ENCODE measurements at places on chromosomes 11 and 22. TPM values are rescaled to one million over a fixed set of nuclear protein-coding genes. Genes with fewer than 3 reads are reported as not detected.

DNA sequence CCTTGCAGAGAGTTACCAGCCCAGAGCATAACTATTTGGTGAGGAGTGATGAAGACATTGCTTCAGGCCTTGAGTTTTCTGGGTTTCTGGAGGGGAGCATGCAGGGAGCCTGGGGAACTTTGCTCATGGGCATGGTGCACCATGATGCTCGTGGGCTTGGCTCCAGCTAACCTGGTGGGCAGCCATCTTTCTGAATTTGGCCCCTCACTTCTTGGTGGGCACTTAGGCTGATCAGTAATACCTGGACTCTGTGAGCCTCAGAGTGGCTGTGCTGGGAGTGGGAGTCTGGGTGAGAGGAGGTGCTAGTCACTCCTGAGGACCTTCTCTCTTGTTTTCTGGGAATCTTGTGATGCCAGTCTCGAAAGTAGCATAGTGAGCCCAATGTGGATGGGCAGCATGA is 30.6 kb downstream of the AMPD3 start:
- H3K27ac ChIP-seq, result no peak overlapping the region
- no peak overlapping the region for H3K4me3 ChIP-seq
- DNase-seq, result no peak
- peaks cover 4% of the 10 kb centered on the region for H3K36me3 ChIP-seq
- peaks cover 34% of the 10 kb centered on the region for H3K4me1 ChIP-seq

DNA sequence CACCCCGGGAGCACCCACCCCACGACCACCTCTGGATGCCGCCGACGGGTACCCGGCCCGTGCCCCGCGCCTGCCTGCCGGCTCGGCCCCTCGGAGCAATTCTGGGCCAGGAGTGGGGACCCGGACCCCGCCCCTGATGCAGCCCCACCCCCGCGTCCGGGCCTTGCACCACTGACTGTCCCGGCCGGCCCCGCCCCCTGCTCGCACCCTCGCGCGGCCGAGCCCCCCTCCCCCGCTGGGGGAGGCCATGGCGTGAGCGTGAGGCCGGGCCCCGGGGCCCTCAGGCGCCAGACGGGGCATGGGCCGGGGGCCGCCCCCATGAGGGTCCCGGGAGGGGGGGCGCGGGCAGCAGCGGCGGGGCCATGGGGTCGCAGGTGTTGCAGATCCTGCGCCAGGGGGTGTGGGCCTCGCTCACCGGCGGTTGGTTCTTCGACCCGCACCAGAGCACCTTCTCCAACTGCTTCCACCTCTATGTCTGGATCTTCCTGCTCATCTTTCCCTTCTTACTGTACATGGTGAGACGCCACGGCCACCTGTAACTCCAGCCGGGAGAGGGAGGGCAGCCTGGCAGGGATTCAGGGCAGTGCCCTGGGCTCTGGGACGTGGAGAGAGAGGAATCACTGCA is 486 bp downstream of the PCNX3 start:
- H3K27me3 ChIP-seq, result no peaks in the 10 kb centered on the region

DNA sequence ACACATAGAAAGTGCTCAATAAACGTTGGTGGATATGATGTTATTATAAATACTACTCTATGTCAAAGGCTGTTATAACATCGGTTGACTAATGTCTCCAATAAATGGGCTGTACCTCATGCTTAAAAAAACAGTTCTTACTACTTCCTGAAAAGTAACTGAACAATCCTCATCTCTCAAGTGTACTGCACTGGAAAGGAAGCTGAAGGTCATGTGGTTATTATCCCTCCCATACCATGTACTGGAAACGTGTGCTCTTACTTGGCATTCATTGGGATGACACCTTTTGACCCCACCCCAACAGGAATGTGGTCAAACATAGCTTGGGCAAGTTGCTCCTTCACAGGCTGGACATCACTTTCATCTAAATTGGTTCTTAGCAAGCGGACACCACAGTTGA is 10.6 kb downstream of the RTCB start:
- no peaks in the 10 kb centered on the region for H3K27me3 ChIP-seq
- no peak overlapping the region for H3K27ac ChIP-seq
- no peak overlapping the region for H3K4me3 ChIP-seq
- no peak for DNase-seq
- H3K4me1 ChIP-seq, result no peaks in the 10 kb centered on the region
- H3K36me3 ChIP-seq, result peaks cover 39% of the 10 kb centered on the region

DNA sequence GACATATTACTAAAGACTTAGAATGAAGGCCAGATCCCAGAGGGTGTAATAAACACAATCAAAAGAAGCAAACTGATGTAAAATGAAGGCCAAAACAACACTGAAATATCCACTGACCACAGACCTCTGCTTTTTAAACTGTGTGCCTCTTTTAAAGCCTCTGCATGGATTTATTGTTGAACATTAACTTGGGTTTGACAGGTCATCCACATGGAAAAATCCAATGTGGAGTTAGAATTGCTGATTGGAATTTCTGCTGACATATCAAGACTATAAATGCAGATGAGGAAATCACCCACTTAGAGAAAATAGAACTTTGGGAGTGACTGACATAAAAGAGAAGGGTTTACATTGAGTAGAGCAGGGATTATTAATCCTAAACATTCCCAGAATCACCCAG is 853.9 kb upstream of the RAG2 start:
- no peaks in the 10 kb centered on the region for H3K27me3 ChIP-seq
- H3K36me3 ChIP-seq, result no peaks in the 10 kb centered on the region
- no peak overlapping the region for H3K4me3 ChIP-seq
- no peak overlapping the region for H3K27ac ChIP-seq

GRCh38 chr22:37010976-37011375 is 8.3 kb downstream of the TST start:
- H3K27ac ChIP-seq, result no peak overlapping the region
- DNase-seq, result no peak
- H3K27me3 ChIP-seq, result no peaks in the 10 kb centered on the region
- peaks cover 4% of the 10 kb centered on the region for H3K4me1 ChIP-seq
- no peaks in the 10 kb centered on the region for H3K36me3 ChIP-seq

GRCh38 chr11:77748266-77748665 is 72.3 kb downstream of the RSF1 start:
- H3K27ac ChIP-seq, result no peak overlapping the region
- 0 out of 2 replicates have a peak, but pooled peaks cover 6% of the 10 kb centered on the region for H3K4me1 ChIP-seq
- DNase-seq, result no peak
- no peak overlapping the region for H3K4me3 ChIP-seq
- no peaks in the 10 kb centered on the region for H3K27me3 ChIP-seq
- 0 out of 2 replicates have a peak, but pooled peaks cover 4% of the 10 kb centered on the region for H3K36me3 ChIP-seq

DNA sequence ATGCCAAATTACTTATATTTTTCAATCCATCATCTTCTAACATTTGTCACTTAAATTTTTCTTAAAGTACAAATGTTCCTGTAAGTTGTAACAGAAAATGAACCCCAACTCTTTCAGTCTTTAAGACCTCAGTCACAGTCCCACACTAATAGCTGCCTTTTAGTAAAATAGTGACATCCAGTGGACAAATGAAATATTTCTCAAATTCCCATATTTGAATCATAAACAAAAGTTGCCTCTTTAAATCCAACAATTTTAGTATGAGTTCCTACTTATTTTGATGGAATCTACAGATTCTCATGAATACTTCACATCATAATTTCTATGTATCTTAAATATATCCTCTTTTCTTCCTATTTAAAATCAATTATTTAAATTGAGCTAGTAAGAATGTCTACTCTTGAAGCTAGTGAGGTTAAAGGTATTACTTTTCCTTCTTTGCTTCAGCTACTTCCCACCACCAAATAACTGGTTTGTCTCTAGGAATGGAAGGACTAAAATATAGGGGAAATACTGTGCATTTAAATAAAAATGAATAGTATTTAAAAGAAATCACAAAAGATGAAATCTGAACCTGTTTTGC is 9.2 kb downstream of the LIN7C start:
- H3K36me3 ChIP-seq, result peaks cover 50% of the 10 kb centered on the region
- DNase-seq, result peak; percentile 62
- 0 out of 2 replicates have a peak, but pooled peaks cover 3% of the 10 kb centered on the region for H3K4me1 ChIP-seq
- H3K4me3 ChIP-seq, result no peak overlapping the region

DNA sequence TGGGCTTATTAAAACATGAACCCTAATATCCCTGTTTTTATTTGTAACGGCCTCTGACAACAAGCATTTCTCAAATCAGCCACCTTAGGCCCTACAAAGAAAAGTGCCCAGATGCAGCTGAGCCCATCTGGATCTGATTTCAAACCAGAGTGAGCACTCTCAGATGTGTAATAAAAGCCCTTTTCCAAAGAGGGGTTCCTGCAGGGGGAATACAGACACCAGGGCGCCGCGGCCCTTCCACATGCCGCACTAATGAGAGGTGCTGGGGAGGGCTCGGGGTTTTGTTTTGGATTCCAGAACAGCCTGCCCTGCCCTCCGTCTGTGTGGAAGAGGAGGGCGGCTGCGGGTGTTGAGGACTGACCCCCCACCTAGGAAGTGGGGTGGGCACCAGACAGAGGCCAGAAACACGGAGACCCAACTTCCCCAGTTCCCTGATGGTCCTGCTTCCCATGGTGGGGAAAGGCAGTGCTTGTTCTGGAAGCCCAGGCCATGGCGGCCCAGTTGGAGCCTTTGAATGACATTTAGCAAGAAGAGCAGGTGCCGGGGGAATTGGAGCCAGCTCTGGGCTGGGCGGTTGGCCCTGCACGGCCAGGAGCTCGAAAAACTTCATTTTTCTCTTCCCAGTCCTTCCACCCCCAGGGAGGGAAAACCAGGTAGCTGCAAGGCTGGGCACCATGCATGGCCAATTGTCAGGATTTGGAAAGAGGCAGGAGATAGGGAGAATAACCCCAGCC is 63.7 kb downstream of the MACROD1 start:
- no peak overlapping the region for H3K4me3 ChIP-seq
- no peaks in the 10 kb centered on the region for H3K36me3 ChIP-seq
- DNase-seq, result no peak
- no peak overlapping the region for H3K27ac ChIP-seq
- H3K27me3 ChIP-seq, result no peaks in the 10 kb centered on the region
- H3K4me1 ChIP-seq, result no peaks in the 10 kb centered on the region

GRCh38 chr11:134582770-134583095 is 170.7 kb upstream of the B3GAT1 start:
- H3K27ac ChIP-seq, result no peak overlapping the region
- no peaks in the 10 kb centered on the region for H3K36me3 ChIP-seq
- H3K4me1 ChIP-seq, result no peaks in the 10 kb centered on the region
- DNase-seq, result no peak

DNA sequence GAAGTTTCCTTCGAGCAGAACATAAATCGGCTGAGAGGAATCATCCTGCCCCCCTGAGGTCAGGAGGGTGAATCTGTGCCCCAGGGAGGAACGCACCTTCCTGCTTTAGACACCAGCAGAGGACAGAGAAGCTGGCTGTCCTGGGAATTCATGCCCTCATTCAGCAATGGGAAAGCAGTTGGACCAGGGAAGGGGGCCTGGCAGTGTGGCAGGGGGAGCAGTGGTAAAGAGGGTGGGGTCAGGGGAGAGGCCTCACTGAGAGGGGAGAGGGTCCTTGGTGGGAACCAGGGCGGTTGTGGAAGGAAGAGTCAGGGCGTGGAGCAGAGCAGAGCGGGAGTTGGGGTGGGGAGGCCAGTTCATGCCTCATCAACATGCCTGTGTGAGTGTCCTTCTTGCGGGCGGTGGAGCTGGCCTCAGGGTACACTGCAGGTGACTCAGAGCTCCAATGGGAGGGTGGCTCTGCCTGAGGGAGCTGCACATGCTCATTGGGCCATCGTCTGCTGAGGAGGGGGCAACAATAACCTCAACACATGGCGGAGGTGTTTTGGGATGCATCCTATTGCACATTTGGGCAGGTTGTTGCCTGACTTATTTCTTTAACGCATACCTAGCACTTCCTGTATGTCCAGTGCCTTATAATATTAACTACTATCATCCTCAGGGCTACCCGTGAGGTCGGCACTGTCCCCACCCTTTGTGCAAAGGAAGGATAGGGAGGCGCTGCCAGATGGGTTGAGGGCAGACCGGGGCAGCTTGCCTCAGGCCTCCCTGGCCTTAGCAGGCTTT is 23.2 kb downstream of the MED15 start:
- H3K27ac ChIP-seq, result peak overlapping the region; percentile 99
- peak; percentile 85 for DNase-seq
- peaks cover 44% of the 10 kb centered on the region for H3K4me1 ChIP-seq
- peak overlapping the region; percentile 40 for H3K4me3 ChIP-seq
- peaks cover 12% of the 10 kb centered on the region for H3K36me3 ChIP-seq

DNA sequence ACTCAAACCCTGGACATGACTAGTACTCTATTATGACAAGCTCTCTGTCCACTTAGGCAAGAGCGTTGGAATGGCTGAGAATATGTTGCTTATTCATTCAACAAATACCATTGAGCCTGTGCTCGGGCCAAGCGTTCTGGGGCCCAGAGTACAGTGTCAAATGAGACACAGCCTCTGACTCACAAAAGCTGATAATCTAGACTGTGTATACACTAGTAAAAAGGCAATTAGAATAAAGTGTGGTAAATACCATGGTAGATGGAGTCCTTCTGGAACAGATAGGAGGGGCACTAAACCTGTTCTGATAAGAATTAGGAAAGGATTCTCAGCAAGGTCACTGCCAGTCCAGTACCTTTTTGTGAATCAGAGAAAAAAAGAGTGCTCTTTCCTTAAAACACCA is 24.7 kb downstream of the KCNE3 start:
- H3K36me3 ChIP-seq, result no peaks in the 10 kb centered on the region
- H3K27me3 ChIP-seq, result no peaks in the 10 kb centered on the region
- no peak overlapping the region for H3K4me3 ChIP-seq
- DNase-seq, result peak; percentile 80

DNA sequence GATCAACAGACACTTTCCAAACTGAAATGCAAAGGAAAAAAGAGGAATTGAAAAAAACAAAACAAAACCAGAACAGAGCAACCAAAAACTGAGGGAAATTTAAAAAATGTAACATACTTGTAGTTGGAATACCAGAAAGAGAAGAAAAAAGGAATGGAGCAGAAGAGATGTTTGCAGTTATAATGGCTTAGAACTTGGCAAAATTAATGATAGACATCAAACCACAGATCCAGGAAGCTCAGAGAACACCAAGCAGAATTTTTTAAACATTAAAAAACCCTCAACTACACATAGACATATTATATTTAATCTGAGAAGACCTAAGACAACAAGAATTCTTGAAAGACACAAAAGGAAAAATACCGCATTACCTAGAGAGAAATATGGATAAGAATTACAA is 46.1 kb downstream of the ASCL2 start:
- no peak overlapping the region for H3K4me3 ChIP-seq
- H3K4me1 ChIP-seq, result no peaks in the 10 kb centered on the region
- no peaks in the 10 kb centered on the region for H3K36me3 ChIP-seq
- no peak for DNase-seq

DNA sequence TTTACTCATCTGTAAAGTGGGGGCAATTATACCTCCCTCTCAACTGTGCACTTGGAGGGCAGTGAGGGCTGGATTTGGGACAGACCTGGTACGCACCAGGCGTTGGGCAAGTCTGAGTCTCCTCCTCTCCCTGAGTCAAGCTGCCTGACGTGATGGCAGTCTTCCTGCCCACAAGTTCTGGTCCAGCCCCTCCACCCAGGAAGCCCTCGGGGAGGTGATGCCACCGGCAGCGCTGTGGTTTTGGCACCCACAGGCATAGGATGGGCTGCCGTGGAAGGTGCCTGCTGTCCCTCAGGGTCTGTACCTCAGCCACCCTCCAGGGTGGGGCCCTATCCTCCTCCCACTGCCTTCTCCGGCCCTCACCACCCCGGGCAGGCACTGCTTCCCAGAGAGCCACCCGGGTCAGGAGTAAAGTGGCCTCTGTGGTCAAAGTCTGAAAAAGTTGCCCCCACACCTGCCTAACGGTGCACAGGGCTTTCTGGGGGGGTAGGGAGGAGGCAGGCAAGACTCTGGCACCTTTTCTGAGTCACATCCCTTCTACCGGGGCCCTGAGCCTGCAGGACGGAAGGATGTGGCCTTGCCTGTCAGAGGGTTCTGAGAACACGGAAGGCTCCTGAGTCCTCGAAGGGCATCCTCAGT is 6.5 kb upstream of the APOBEC3H start:
- H3K36me3 ChIP-seq, result no peaks in the 10 kb centered on the region
- H3K27me3 ChIP-seq, result no peaks in the 10 kb centered on the region
- H3K27ac ChIP-seq, result peak overlapping the region; percentile 97

CD248 gene
- total RNA-seq, result not detected

ELFN2 gene
- 10.0 TPM for total RNA-seq

CXCR5 gene
- not detected for total RNA-seq

Data from PC-3 (cell line).